ENCODE measurements at places on chromosomes 11 and 22. TPM values are rescaled to one million over a fixed set of nuclear protein-coding genes. Genes with fewer than 3 reads are reported as not detected.

The OR10D3 gene
- not detected for total RNA-seq

The PPME1 gene
- 27.1 TPM for total RNA-seq

The RCN1 gene
- total RNA-seq, result 26.6 TPM

The LARGE2 gene
- total RNA-seq, result not detected

GRCh38 chr22:38104084-38104483 lies 6.4 kb downstream of the BAIAP2L2 start:
- no peak for DNase-seq

DNA sequence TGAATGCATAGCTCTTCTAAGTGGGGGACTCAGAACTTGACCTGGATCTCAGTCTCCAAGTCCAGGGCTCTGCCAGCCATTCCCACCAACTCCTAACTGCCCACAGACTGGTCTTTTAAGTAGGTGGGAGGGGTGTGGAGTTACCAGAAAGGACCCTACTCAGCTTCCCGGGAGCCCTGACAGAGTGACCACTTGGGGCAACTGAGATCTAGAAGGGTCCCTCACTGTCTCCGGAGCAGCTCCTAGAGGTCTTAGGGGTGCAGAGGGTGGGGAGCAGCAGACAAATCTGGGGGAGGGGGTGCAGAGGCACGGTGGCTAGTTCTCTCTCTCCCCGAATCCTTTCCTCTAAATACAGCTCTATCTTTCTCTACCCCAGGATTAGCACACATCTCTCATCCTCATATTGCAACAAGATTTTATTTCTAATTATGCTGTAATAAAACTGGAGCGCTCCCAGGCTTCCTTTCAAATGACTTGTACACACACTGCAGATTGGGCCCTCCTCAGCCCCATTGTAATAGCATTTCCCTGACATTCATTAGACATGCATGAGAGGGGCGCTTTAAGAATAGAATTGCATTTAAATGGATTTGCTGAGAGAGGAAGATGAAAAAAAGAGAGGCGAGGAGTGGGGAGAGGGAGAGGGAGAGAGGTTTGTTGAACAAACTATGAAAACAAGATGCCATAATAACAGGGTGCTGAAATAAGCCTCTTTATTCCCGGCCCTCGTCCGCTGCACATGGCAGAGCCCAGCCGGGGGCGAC lies 219.0 kb downstream of the CEP164 start:
- DNase-seq, result no peak

GRCh38 chr11:105491394-105491793 lies 118.5 kb upstream of the GRIA4 start:
- no peak for DNase-seq

GRCh38 chr11:116044941-116045340 lies 540.7 kb upstream of the CADM1 start:
- DNase-seq, result no peak

- no peak for DNase-seq
These were observed 130.1 kb downstream of the TRPC6 start for GRCh38 chr11:101453682-101454081.

- DNase-seq, result no peak
These were observed 547.4 kb downstream of the MIAT start for GRCh38 chr22:27204817-27205216.

DNA sequence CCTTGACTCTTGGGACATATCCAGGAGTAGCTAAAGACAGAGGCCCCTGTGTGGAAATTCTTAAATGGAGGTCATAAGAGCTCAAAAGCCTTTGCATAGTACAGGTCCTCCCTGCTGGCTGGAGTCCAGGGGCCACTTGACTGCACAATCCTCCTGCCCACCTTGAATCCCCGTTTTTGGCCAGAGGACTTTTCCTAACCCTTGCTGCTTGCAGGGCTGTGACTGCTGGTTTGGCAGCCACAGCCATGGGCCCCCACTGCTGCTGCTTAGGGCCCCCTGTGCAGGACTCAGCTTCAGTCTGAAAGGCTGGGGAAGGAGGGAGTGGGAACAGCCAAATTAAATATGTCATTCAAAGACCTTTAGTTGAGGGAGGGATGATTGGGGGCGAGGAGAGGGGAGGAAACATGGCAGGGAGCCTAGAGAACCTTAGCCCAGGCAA lies 33.4 kb downstream of the ARHGAP1 start:
- no peak for DNase-seq
